ENCODE measurements at places on chromosomes 1 and 21.

DNA sequence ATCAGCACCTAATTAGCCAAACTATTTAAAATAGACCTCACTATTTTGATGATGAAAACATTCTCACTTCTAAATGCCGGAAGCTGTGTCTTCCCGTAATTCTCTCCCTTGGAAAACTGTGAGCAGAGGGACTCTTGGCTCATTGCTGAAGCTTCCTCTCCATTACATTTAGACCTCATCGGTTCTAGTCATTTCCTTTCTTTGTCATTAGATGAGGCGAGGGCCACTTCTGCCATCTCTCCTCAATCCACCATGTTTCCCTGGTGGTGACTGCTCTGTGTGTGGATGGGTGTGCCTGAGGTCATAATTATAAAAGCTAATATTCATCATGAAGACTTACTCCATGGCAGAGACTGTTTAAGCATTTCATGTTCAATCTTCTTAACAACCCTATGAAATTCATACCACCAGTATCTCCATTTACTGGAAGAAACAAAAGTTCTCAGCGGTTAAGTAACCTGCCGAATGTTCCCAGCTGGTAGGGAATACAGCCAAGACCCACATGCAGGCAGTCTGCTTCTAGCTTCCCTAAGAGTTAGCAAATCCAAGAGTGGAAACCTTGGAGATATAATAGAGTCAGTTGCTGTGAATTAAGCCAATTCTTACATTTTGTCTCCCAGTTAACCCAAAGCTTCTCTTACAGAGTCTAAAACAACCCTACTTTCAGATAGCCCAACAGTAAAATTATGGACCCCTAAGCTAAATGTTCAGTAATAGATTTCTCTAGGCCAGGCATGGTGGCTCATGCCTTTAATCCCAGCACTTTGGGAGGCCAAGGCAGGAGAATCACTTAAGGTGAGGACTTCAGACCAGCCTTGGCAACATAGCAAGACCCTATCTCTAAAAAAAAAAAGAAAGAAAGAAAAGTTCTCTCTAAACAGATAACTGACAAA, 156.2 kb downstream of the ZBTB18 start:
- no peak for DNase-seq

GRCh38 chr1:22971611-22972405, 858 bp downstream of the LACTBL1 start:
- no peak for DNase-seq

GRCh38 chr1:20194757-20195461, 8.6 kb upstream of the PLA2G2C start:
- peak; percentile 74 for DNase-seq

DNA sequence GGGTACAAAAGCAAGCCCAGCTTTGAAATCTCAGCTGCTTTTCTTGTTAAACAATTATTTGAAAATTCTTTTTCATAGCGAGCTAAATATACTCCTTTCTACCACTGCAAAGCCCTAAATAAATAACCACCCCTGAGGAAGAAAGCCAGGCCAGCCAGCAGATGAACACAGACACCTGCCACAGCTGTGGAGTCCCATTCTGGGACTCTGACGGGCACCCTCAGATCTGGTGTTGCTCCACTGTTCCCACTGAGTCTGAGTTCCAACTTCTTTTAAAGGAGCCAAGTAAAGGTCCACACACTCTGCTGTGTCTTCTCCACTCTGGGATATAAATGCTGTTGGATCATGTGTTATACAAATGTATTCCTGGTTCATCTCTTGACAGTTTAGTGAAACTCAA, 77.6 kb upstream of the COA6 start:
- no peak for DNase-seq

- DNase-seq = no peak
These were observed 96.7 kb upstream of the TMPRSS2 start for GRCh38 chr21:41604583-41605041.

GRCh38 chr1:34290831-34291230, 114.1 kb downstream of the C1orf94 start:
- no peak for DNase-seq

GRCh38 chr1:27192039-27192529, 37.2 kb upstream of the SLC9A1 start:
- DNase-seq = peak; percentile 43

DNA sequence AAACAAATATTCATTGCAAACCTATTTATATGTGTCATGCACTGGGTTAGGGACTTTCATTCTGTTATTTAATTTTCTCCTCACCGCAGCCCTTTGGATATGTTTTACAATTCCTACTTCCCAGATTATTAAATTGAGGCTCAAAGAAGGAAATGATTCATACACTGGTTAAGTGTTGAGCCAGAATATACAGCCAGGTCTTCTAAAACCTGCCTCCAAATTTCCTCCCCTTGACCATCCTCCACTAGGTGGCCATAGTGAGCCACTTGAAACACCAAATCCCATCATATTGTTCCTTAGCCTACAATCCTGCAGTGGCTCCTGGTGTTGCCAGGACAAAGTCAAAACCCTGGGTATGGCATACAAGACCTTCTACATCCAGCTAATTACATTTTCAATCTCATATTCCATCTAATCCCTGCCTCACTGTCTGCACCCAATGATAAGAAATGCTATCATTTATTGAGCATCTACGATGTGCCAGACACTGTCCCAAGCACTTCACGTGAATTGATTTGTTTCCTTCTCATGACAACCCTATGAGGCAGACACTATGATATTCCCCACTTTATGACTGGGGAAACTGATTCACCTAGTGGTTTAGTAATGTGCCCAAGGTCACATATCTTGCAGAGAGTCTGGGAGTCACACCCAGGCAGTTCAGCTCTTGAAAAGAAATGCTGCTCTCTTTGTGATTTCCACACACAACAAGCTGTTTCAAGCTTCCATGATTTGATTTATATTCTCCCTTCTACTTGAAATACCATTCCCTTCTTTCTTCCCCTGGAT, 23.6 kb upstream of the KIRREL1 start:
- no peak for DNase-seq

DNA sequence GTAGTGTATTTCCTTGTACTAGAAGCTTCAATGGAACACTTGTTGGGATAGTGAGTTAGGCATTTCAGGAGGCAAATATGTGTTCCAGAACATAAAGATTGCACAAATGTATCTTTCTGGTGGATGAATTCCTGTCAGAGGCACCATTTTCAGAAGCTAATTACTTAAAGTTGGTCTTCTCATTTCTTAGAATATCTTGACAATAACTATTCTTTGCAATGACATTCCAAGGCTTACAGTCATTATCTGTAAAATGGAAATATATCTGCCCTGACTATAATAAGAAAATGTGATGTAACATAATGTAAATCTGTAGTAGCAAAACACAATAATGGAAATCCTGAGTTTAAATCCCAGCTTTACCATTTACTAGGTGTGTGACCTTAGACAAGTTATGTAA, 2.7 kb downstream of the VCAM1 start:
- no peak for DNase-seq

DNA sequence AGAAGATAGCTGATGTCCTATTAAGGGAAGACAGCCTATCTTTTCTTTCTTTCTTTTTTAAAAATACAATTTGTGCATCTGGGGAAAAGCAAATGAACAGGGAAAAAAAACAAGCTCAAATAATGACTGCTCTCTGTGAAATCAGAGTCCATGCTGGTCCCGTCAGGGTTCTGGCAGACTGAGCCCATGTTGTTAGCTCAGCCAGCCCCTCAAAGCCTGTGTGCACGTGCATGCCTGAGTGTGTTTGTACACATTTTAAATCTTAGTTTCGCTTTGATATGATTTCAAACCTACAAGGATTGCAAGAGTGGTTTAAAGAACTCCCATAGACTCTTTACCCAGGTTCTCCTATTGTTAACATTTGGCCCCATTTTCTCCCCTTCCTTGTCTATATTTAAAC, 231.8 kb upstream of the GREM2 start:
- no peak for DNase-seq

GRCh38 chr21:42844411-42845113, 34.8 kb downstream of the WDR4 start:
- no peak for DNase-seq

DNA sequence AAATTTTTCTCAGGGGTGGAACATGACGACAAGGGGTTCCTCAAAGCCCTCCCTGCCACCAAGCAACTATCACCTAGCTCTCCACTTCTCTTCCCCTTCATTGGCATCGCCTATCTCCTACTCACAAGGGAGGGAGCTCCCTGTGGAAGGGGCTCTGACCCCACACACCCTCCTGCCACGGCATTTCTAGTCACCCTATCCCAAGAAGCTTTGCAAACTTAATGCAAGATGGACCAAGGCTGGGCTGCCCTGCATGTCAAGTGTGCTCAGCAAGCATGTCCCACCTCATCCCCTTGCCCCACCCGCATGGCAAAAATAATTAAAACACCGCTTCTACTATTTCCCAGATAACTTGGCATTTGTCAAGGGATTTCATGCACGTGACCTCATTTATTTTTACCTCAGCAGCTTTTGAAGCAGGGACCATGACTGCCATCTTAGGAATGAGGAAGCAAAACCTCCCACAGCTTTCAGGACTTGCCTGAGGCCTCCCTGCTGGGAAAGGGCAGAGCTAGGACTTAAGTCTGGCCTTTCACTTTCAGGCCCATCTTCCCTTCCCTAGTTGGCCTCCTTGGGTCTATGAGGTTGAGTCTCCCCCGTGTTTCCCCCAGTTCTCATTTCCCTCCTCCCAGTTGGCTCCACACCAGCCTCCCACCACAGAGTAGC, 161.3 kb downstream of the TSEN15 start:
- no peak for DNase-seq

DNA sequence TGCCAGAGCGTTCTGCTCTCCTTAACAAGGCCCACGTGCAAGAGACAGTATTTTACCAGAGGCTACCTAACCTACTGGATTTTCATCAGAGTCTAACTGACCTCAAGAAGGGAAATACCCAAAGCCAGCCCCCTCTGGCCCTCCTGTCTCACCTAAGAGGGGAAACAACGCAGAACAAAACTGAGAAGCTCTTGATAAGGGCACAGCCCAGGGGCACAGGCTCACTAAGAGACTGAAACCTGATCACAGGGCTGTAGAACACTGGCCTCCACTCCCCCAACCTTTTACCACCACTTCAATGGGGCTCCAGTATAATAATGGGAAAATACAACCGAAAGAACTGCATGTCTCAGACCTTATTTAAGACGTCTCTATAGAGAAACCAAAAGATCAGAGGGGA, 449.5 kb upstream of the CAMK1G start:
- DNase-seq = no peak

DNA sequence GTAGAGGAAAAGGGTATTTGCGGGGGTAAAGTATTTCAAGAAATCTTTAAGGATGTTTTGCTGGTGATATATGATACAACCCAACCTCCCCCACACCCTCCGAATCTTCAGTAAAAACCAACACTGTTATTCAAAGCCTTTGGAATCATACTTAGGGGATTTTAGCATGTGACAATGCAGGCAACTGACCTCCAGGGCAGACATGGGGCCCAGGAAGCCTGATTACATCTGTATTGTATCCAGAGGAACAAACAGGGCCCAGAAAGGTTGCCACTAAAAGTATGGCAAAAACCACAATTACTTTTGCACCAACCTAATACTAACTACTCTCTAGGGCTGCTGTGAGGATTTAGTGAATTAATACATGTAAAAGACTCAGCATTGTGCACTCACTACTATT, 43.9 kb upstream of the CNN3 start:
- DNase-seq = no peak

GRCh38 chr1:189237008-189237407, 1240.7 kb downstream of the BRINP3 start:
- DNase-seq = no peak

GRCh38 chr1:233614173-233614742, 352 bp downstream of the KCNK1 start:
- DNase-seq = no peak

GRCh38 chr1:96474985-96475743, 246.4 kb upstream of the PTBP2 start:
- no peak for DNase-seq

GRCh38 chr1:203598752-203599151, 27.9 kb upstream of the ATP2B4 start:
- DNase-seq = no peak

- no peak for DNase-seq
These were observed 40.3 kb downstream of the LRRC8C start for GRCh38 chr1:89673251-89673650.

DNA sequence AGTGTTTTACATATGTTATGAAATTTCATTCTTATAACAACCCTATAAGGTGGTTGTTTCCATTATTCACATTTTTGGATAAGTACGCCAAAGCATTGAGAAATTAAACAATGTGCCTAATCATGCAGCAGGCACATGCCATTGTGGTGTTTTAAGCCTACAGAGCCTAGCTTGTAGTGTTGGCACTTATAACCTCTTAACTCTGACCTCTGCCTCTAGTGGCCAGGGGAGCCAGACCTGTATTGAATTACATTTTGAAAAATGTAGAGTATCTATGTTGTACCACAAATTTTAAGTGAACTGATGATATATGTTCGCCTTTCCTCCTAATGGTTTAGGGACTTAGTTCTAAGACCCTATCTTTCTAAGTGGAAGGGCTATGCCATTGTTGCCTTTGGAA, 61.0 kb downstream of the KCNK2 start:
- DNase-seq = no peak

- DNase-seq = no peak
These were observed 43.6 kb downstream of the LRRC7 start for GRCh38 chr1:69611316-69611715.

DNA sequence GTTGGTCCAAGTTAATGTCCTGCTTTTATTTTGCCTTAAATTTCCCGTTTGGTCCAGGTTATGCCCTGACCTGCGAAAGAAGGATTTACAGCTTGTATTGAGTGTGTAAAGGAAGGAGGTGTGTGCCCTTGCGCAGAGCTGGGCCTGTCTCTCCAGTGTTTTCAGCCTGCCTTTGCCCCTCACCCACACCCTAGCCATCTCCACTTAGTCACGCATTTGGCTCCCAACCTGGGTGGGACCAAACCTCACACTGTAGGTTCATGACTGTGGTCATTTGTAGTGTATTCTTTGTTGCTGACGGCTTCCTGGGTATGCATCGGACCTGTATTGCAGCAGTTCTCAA, 572 bp upstream of the SRSF10 start:
- DNase-seq = peak; percentile 16

GRCh38 chr1:147062956-147063355, 109.3 kb downstream of the PRKAB2 start:
- no peak for DNase-seq

DNA sequence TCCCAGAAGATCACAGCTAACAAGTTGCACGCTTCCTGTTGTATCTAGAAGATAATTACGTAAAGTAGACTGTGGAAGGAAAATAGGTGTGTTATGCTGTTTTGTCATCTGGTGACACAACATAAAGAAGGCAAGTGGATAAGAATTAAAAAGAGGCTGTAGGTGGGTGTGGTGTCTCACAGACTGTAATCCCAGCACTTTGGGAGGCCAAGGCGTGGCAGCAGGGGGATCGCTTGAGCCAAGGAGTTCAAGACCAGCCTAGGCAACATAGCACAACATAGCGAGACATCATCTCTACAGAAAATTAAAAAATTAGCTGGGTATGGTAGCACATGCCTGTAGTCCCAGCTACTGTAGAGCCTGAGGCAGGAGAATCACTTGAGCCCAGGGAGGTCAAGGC, 17.9 kb upstream of the ZNF281 start:
- DNase-seq = no peak

- no peak for DNase-seq
These were observed 3.7 kb downstream of the LAMTOR5 start for GRCh38 chr1:110403805-110404204.

- DNase-seq = no peak
These were observed 26.6 kb downstream of the BEND5 start for GRCh38 chr1:48750109-48750508.

GRCh38 chr1:194731025-194731424, 1544.6 kb upstream of the B3GALT2 start:
- DNase-seq = no peak
